ENCODE measurements at places on chromosomes 2 and 18.

GRCh38 chr2:64934530-64934929, 54.7 kb upstream of the SLC1A4 start:
- DNase-seq: no peak

DNA sequence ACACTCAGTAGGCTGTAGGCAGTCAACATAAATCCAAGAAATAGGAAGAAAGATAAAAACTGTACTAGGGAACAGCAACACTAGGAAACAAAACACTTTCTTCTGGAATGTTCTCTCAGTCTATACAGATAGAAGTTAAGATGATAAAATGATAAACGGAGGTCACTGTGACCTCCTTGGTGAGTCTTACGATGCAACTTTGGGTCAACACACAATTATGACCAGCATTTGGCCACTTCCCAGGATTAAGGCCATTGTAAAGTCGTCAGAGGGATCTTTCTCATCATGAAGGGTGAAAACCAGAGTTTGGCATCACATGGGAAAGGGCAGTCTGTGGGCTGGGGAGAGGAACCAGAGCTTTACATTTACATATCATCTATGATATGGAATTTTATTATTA, 33.4 kb downstream of the LAMA3 start:
- no peak for DNase-seq

- DNase-seq: no peak
Observed at GRCh38 chr2:37917281-37918228, 7.5 kb upstream of the RMDN2 start.

GRCh38 chr2:202178346-202178958, 59.9 kb downstream of the SUMO1 start:
- DNase-seq: no peak

DNA sequence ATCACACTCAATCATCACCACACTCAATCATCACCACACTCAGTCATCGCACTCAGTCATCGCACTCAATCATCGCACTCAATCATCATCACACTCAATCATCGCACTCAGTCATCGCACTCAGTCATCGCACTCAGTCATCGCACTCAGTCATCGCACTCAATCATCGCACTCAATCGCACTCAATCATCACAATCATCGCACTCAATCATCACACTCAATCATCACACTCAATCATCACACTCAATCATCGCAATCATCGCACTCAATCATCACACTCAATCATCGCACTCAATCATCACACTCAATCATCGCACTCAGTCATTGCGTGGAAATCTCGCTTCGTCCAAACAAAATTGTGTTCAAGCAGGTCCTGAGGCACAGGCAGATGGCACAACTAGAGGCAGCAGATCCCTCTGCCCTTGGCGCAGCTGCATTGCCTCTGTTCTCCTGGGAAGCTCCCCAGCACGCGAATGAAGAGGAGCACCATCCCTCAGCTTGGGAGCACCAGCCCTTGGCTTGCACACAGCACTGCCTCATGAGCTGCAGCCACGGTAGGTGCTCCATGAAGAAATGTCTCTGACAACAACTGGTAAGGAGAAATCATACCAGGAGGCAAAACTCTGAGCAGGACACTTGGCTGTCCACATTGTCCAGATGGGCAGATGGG, 108.1 kb downstream of the EIPR1 start:
- DNase-seq: no peak

Measured in cardiac septum (tissue), 1 donor.